GM23338 (cell line): ENCODE measurements at places on chromosomes 2 and 18. TPM values are rescaled to one million over a fixed set of nuclear protein-coding genes. Genes with fewer than 3 reads are reported as not detected.

The LCT gene
- polyA plus RNA-seq: not detected in 2 replicates

The APCDD1 gene
- polyA plus RNA-seq: 0.31 and 0.61 TPM in 2 replicates

The NETO1 gene
- polyA plus RNA-seq: 10.8 and 13.0 TPM in 2 replicates

The ARHGEF4 gene
- polyA plus RNA-seq: 4.6 and 6.9 TPM in 2 replicates

The EML6 gene
- 1.6 and 2.7 TPM in 2 replicates for polyA plus RNA-seq

The ALPP gene
- 0.07 TPM in 1 of 2 replicates, not detected in the other for polyA plus RNA-seq

The ALPG gene
- polyA plus RNA-seq: 0.89 and 1.4 TPM in 2 replicates

The MFSD2B gene
- polyA plus RNA-seq: 0.82 and 2.3 TPM in 2 replicates

The KCNJ13 gene
- 0.37 and 0.52 TPM in 2 replicates for polyA plus RNA-seq

The CAPN14 gene
- polyA plus RNA-seq: 0.15 TPM in 1 of 2 replicates, not detected in the other

The TRIM43 gene
- 0.40 TPM in 1 of 2 replicates, not detected in the other for polyA plus RNA-seq

The NAT8 gene
- not detected in 2 replicates for polyA plus RNA-seq

The SERPINB2 gene
- polyA plus RNA-seq: not detected in 2 replicates

The PARD3B gene
- polyA plus RNA-seq: 3.1 and 4.4 TPM in 2 replicates

The IL36G gene
- polyA plus RNA-seq: not detected in 2 replicates

The EDAR gene
- 0.10 TPM in 1 of 2 replicates, not detected in the other for polyA plus RNA-seq

The ADAM23 gene
- 9.0 and 11.8 TPM in 2 replicates for polyA plus RNA-seq

The SIX3 gene
- 0.21 and 0.37 TPM in 2 replicates for polyA plus RNA-seq

The PLA2R1 gene
- polyA plus RNA-seq: 0.37 and 0.57 TPM in 2 replicates

The CTAGE1 gene
- 0.05 and 0.06 TPM in 2 replicates for polyA plus RNA-seq

The DDX18 gene
- polyA plus RNA-seq: 169 and 183 TPM in 2 replicates

The PDE1A gene
- 0.05 and 0.31 TPM in 2 replicates for polyA plus RNA-seq

The SCYGR1 gene
- polyA plus RNA-seq: not detected in 2 replicates

The SERPINB10 gene
- polyA plus RNA-seq: not detected in 2 replicates
